ENCODE measurements at places on chromosomes 1 and 21.
A peak's percentile ranks its signal among the peaks of the same experiment; 100 is the strongest.

DNA sequence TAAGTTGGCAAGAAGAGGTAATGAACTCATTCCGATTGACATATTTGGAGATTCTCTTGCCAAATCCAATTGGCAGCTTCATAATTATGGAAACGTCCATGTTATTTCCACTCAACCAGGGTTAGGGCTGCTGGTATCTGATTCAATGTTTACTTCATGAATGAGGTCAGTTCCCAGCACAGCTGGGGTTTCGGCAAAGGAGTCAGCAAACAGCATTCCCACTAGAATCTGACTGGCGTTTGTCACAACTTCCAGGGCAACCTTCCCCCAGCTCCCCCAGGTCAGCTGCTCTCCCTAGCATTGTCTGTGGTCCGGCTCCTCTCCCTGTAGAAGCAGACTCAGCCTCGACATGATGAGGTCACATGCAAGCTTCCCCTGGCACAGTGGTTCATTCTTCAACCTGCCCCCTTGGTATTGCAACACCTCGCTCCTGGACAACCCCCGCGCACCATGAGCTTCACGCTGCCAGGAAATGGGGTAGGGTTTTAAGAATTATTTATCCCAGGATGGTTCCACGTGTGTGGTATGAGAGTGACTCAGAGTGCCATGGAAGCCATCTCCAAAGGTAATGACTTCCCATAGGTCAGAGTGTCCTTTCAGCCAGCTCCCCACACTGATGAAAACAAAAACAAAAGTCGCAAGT is 100.7 kb upstream of the SLC25A33 start:
- no peak for DNase-seq

DNA sequence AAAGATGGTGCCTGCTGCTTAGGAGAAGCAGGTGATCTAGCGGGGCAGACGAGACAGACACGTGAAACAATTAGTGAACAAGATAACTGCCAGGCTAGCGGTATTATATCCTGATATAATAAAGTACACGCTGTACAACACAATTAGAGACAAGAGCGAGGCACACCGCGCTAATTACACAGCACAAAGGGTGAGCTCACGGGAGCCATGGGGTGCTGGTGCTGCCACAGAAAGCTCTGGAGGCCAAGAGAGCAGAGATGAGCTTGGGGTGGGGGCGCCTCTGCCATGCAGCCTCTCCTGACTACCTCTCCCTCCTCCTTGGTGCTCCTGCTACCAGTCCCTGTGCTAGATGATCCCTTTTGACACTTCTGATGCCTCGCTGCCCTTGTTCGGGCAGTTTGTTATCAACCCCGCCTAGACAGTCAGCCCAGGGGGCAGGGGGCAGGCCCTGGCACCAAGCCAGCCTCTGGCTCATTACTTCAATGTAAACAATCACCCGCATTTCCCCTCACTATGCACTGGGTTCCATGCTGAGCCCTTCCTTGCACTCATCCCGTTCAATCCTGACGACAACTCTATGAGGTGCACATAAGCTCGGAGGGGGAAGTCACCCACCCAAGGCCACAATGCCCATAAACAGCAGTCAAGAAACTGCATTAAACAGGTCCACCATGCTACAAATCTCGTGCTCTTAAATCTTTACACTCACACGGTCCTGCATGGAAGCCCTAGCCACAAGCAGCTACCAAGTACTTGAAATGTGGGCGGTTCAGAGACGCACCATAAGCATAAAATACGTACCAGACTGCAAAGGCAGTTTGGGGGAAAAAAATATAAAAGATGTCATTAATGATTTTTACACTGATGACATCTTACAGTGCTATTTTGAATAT is 103.0 kb downstream of the SSBP3 start:
- DNase-seq: no peak

- DNase-seq: no peak
These were observed 120.3 kb downstream of the TM2D1 start for GRCh38 chr1:61604684-61605083.

DNA sequence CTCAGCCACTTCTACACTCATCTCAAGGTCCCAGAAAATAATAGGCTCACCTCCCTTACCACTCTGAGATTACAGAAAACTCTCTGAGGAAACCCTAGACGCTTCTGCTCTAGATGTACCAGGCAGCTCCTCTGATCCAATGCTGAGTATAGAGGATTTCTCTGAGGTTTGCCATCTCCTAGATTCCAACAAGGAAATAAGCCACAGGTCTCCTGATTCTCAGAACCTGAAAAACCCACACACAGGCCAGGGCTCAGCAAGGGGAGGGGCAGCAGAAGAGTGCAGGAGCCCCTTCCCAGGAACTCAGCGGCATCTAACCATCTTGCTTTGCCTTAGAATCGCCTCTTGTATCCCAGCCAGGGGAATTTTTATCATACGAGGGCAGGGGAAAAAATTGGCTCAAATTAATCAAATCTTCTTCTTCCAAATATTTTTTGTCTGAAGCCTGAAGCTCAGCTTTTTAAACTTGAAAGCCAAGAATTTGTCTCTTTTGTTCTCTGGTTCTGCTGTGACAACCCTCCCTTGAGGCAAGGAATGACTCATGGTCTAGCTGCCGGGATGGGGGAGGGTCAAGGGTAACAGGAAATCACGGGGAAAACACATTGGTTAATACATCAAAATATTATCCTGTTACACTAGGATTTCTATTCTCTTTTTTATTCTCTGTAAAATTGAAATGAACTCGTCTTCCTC is 30.8 kb downstream of the GORAB start:
- no peak for DNase-seq

- DNase-seq: no peak
These were observed 8.0 kb downstream of the USP48 start for GRCh38 chr1:21774835-21775549.

GRCh38 chr1:153659175-153659534 is 652 bp downstream of the SNAPIN start:
- no peak for DNase-seq

DNA sequence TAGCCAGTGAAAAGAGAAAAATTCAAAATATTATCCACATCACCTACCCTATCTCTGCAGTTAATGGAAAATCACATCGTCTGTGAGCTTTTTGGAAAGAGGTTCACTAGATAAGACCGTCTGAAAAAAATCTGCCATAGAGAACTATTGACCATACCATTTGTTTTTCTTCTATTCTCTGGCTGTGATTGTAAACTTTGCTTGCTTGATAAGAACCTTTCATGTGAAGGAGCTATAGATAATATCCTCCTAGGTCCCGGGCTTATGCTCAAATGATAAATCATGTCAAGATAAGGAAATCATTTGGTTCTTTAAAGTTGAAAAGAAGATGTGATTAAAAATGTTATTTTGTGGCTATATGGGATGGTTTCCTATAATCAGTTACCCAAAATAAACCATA is 369.9 kb downstream of the SIPA1L2 start:
- DNase-seq: no peak

GRCh38 chr1:35350872-35351271 is 82.4 kb downstream of the ZMYM4 start:
- DNase-seq: no peak

DNA sequence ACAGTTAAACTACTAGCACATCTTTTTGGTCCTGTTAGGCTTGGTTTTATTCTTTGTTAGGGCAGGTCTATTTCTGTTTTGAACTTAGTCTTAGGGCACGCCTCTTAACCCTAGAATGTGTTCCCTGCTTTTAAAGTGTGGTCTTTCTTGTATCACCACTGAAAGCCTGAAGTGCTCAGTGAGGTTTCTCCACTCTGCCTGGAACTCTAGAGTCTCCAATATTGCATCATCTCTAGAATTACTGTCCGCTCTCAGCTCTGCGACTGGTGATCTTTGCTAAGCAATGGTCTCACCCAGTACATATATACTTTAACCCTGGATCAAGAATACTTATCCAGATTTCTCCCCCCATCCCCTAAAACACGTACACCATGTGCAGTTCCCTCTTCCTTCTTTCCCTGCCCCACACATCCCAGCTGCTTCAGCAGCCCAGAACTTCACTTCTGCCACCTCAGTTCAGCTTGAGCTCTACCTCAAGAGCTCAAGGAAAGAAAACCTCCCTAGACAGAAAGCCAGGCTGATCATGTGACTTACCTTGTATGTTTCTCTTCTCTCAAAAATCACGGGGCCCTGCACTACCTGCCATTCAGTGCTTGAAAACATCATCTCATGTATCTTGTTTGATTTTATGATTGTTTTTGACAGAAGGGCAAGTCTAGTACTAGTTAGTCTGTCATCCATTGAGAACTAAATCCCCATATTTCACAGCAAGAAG is 59.9 kb downstream of the TENT5C start:
- no peak for DNase-seq

- DNase-seq: no peak
These were observed 161.8 kb downstream of the TPR start for GRCh38 chr1:186213225-186213607.

- no peak for DNase-seq
These were observed 187.7 kb downstream of the SDCCAG8 start for GRCh38 chr1:243443557-243443956.

GRCh38 chr1:28882009-28882628 is 32.2 kb upstream of the EPB41 start:
- DNase-seq: peak; percentile 86

- no peak for DNase-seq
These were observed 604.8 kb upstream of the ADAMTS5 start for GRCh38 chr21:27571706-27572105.

DNA sequence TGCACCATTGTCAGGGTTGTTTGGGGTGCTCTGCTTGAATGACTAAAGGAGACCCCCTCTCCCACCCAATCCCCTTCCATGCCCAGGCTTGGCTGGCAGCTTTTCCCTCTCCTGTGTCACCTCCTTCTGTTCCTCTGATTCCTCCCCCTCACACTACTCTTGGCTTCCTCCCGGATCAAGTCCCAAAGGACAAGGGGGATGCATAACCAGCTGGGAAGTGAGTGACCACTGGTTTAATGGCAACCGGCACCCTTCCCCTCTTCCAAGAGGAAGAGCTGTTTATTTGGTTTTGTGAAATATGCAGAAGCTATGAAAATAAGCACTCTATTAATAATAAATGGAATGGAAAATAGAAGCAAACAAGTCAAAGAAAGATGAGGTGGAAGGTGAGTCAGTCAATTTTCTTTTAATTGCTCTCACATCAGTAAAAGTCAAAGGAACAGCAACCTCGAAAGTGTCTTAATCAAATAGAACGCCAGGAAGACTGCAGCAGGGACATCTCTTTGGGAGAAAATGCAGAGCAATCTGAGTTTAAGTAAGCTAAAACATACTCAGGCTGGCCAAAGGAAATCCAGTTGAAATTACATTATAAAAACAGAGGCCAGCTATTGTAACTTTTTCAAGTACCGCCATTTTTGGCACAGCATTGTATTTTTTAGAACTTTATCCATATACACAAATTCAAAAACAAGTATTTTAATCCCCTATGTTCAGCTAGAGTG is 322.5 kb downstream of the SIPA1L2 start:
- no peak for DNase-seq

DNA sequence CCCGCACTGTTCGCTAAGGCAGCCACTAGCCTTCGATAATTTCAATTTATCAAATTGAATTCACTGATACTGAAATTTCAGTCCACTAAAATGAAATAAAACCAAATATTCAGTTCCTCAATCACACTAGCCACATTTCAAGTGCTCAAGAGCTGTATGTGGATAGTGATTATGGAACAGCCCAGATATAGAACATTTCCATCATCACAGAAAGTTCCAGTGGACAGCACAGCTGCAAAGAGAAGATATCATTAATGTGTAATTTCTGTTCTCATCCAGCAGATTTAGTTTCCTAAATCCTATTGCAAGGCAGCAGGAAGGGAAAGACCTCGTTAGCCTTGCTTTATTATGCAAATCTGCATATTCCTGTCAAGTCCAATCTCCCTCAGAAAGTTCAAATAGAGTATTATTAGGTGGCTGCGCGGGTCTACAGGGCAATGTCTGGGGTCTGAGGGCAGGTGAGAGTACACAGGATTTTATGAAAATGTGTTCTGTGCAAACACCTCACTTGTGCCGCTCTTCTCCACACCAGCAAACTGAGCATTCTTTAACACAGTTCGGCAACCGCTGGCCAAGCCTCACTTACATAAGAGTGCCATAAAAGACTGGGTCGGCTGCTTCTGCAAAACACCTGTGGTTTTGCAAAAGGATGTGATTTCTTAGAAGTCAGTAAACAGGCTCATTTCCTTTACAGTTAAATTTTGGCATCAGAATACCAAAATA is 22.4 kb downstream of the CAPZB start:
- peak; percentile 52 for DNase-seq

DNA sequence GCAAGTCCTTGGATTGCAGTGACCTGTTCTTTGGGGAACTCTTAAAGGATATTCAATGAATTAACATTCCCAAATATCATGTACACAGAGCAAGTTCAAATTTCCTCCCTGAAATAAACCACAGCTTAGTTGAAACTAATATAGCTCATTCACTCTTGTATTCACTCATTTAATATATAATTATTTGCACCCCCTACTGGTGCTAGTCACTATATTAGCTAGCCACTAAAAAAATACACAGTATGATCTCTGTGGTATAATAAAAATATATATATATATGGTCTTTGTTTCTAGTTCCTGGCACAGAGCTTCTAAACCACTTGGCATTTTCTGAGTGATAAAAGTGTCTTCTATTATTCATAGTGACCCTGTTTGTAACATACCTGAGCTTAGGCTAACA is 177.3 kb upstream of the LYPLAL1 start:
- peak; percentile 14 for DNase-seq

GRCh38 chr1:84884671-84885389 is 8.2 kb downstream of the LPAR3 start:
- no peak for DNase-seq

DNA sequence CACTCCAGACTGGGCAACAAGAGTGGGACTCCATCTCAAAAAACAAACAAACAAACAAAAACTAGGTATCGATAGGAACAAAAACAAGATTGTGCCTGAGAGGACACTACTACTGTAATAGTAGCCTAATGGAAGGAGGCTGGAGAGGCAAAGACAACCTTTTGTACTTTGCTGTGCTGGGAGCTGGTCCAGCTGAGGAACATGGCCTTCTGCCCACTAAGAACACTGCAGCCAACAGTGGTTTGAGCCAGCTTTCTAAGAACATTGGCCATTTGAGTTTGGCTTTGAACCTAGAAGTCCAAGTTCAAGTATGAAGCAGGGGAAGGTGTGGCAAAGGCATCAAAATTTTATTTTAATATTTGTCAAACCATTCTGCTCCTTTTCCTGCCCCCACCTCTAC is 22.7 kb upstream of the RGS8 start:
- DNase-seq: no peak

- no peak for DNase-seq
These were observed 12.5 kb upstream of the REN start for GRCh38 chr1:204178487-204179281.

DNA sequence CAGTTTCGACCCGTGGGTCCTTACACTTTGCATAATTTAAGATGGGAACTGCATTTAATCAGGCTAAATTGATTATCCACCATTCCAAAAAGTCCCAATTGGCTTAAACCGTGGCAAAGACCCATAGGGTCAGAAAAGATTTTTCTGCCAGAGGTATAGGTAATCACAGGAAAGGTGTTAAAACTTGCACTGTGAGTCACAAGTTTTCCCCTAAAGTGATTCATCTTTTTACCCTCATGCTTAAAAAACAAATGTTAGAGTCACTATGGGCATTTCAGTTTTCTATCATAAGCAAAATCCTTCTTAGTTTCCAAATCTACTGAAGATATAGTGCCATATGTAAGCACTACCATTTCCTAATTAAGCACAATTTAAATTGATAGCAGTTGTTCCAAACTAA is 1079.8 kb downstream of the ADGRL2 start:
- DNase-seq: no peak

- peak; percentile 70 for DNase-seq
These were observed 11.9 kb downstream of the WASF2 start for GRCh38 chr1:27478098-27478497.

GRCh38 chr1:2389644-2390043 is 1.7 kb downstream of the MORN1 start:
- DNase-seq: no peak
